Dermis lymphatic vessel endothelial cell (primary cell): ENCODE measurements at places on chromosomes 1 and 21. TPM values are rescaled to one million over a fixed set of nuclear protein-coding genes. Genes with fewer than 3 reads are reported as not detected.

Gene GPR25
- total RNA-seq, result not detected in 2 replicates

Gene KAZN
- 0.69 and 0.98 TPM in 2 replicates for total RNA-seq

Gene CCDC181
- not detected in 2 replicates for total RNA-seq

Gene SSBP3
- total RNA-seq, result 13.1 and 18.1 TPM in 2 replicates

Gene FGR
- 0.22 and 0.26 TPM in 2 replicates for total RNA-seq

Gene RIIAD1
- not detected in 2 replicates for total RNA-seq

Gene SEC16B
- 0.54 and 0.60 TPM in 2 replicates for total RNA-seq

Gene SH2D2A
- total RNA-seq, result not detected in 2 replicates

Gene ZMYM1
- 16.3 and 22.1 TPM in 2 replicates for total RNA-seq

Gene PROK1
- not detected in 2 replicates for total RNA-seq

Gene FALEC
- total RNA-seq, result not detected in 2 replicates

Gene OR2T33
- not detected in 2 replicates for total RNA-seq

Gene SLC22A15
- total RNA-seq, result under 0.01 and 0.11 TPM in 2 replicates

Gene CFAP74
- not detected in 2 replicates for total RNA-seq

Gene CEP170
- 83.2 and 95.7 TPM in 2 replicates for total RNA-seq

Gene B3GALT5
- total RNA-seq, result not detected in 2 replicates

Gene CELF3
- total RNA-seq, result not detected in 2 replicates

Gene NTNG1
- not detected in 2 replicates for total RNA-seq

Gene PTGS2
- 3.4 and 5.9 TPM in 2 replicates for total RNA-seq

Gene KPRP
- total RNA-seq, result not detected in 2 replicates

Gene MCOLN3
- under 0.01 TPM in 1 of 2 replicates, not detected in the other for total RNA-seq

Gene LYPD8
- not detected in 2 replicates for total RNA-seq

Gene CYYR1
- total RNA-seq, result 5.4 and 6.9 TPM in 2 replicates

Gene TRIM67
- not detected in 2 replicates for total RNA-seq

Gene SLC30A2
- total RNA-seq, result not detected in 2 replicates
